Upper lobe of right lung (tissue), 1 donor: ENCODE measurements at places on chromosomes 3 and 15. TPM values are rescaled to one million over a fixed set of nuclear protein-coding genes. Genes with fewer than 3 reads are reported as not detected.

CHRNA3 gene
- total RNA-seq: not detected

STRIT1 gene
- total RNA-seq: not detected

DNA sequence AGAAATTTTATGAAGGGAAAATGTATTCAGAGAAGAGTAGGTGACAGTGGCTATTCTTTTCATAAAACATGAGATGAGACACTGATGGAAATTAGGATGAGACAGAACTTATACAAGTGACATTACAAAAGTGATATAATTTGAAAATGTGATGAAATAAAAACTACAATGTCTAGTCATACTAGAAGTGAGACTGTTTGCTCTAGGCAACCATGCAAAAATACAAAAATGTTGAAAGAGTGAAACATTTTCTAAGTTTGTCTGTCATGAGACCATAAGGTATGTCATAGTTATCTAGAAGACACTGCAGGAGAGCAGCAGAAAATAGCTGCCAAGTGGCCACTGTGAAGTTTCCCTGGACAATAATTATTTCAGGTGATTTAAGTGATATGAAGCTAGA is 459.5 kb downstream of the DIPK2A start:
- DNase-seq: no peak

DNA sequence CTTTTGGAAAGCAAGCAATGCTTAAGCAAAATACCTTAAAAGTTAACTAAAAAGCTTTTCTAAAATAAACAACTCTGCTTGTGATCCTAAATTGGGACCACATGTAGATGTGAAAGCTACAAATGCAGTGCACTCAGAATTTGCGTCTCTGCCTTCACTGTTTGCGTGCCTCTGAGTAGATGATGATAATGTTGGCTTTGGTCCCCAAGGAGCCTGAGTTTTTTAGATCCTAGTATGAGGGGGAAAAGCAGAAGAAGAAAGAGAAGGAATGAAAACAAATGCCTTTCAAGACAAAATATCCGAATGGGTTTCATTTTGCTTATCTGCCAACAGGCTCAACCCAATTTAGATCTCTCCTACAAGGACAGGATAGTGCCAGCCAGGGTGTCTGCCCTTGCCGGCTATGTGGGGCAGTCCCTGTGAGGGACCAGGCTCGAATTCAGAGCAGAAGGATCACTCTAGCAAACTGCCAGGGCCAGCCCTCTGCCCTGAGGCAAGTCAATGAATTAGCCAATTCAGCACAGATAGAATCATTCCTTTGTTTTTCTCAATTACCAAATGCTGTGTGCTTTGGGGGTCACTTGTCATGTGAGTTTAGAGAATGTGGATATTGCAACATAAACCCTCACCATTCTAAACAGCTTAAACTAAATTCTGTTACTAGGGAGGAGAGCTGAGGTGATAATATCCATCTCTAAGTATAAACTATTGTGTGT is 28.5 kb downstream of the SCG5 start:
- no peak for DNase-seq

DNA sequence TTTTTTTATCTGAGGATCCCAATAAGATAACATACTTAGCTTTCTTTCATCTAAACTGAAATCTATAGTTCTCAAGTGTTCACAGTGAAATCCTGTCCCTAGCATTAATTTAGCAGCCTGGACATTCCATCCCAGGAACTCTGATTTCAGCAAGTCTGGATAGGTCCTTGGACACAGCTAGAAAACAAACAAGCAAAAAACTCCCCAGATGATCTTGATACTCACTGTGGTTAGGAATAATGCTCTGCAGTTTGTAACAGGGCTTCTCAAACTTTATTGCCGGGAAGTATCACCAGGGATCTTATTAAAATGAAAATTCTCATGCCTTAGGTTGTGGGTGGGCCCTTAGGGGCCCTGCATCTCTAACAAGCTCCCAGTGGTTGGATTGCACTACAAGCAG is 24.3 kb downstream of the THBS1 start:
- no peak for DNase-seq

- DNase-seq: no peak
Measured at GRCh38 chr15:39869254-39869653, 50.8 kb downstream of the GPR176 start.

DNA sequence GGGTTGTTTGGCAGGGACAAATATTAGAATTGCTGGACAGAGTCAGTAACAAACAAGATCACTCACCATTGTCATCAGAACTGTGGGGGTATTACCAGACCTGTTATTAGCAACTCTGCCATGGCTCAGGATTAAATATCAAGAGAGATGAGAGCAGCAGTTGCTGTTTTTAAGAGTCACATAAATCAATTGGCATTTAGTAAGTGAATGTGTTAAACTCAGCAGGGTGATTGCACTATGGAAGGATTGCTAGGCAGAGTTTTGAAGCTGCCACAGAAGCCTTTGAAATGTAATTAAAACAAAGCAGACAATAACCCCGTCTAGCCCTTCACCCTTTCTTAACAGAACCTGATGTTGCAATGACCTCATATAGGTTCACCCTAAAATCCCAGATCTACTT is 238.8 kb downstream of the GAP43 start:
- no peak for DNase-seq

DNA sequence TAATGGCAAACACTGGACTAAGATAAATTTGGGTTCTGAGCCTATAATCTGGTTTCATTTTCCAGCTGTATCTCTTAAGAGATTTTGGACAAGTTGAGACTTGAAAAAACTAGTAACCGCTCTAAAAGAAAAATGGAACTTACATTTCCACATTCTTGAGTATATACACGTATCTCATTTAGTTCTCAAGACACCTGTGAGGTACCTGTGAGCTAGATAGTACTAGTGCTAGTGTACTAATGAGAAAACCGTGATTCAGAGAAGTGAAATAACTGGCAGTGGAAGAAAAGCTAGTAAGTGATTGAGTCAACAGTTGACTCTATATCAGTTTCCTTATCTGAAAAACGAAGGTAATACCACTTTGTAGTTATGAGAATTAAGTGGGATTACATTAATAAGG is 62.2 kb upstream of the PAQR5 start:
- DNase-seq: no peak
